ENCODE measurements at places on chromosomes 12 and 14.
A peak's percentile ranks its signal among the peaks of the same experiment; 100 is the strongest.

DNA sequence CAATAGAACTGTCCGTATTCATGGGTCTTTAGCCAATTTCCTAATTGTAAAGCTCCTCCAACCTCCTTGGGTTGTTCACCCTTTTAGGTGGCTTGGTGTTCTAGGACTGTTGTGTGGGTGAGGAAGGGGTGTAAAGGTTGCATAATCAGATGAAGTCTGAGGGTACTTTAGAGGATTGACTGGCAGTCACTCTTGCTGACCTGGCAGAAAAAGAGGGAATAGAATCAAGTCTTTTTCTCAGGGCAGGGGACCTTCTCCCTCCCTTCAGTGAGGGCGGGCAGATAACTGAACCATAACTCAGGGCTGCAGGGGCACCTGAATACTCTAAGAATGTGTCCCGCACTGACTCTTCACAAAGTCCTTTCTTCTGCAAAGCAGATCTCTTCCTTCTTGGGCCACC, 436.2 kb downstream of the CCDC91 start:
- no peak for DNase-seq

GRCh38 chr14:37819155-37820015, 224.0 kb downstream of the TTC6 start:
- DNase-seq = no peak

GRCh38 chr12:14171106-14171505, 189.7 kb upstream of the GRIN2B start:
- no peak for DNase-seq

- DNase-seq = no peak
Observed at GRCh38 chr12:41333974-41334373, 145.9 kb downstream of the PDZRN4 start.

DNA sequence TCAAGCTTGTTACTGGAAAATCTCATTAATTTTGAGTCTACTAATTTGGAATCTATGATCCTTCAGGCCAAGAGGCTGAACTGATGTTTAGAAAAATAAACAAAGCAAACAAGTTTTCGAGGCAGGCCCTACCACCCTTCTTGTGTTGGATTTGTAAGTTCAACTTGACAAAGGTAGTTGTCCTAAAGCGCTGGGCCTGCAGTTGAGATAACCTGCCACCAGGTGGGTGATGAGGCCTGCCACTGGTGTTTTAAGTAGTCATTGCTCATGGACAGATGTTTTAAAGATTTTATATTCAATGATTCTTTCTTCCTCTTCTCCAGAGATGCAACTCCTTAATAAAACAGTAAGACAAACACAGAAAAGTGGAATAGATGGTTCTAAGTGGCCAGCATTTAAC, 19.4 kb downstream of the ACVRL1 start:
- DNase-seq = peak; percentile 48

- no peak for DNase-seq
Observed at GRCh38 chr12:4137441-4137840, 136.1 kb upstream of the CCND2 start.

DNA sequence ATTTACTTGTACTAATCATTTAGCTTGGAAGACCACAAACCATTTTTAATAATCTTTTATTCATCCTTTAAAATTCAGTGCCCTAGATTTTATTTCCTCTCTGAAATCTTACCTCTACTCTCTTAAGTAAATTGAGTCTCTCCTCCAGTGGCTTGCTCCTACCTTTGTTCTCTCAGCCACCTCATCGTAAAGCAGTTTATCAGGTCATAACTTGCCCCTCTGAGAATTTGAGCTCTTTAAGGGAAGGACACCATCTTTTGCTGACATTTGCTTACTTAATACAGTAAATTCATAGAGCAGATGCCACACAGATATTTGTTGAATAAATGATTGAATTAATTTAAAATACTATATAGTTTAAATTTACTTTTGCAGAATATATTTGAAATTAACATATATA, 794.3 kb downstream of the C12orf50 start:
- DNase-seq = no peak

DNA sequence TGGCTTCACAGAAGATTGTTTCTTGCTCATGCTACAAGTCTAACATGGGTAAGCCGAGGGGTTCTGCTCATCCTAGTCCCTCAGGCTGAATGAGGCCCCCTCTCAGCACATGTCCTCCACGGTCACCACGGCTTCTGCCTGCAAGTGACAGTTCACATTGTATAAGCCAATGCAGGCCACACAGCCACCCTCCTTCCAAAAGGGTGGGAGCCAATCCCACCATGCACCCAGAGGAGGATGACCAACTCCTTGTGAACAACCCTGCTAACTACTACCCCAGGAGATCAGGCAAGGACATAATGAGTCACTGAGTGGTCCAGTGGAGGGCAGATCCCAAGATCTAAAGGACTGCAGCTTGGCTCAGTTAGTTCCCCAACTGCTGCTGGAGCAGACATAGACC, 6.1 kb downstream of the SPRING1 start:
- no peak for DNase-seq

GRCh38 chr14:76306131-76306530, 69.8 kb upstream of the ESRRB start:
- DNase-seq = no peak

DNA sequence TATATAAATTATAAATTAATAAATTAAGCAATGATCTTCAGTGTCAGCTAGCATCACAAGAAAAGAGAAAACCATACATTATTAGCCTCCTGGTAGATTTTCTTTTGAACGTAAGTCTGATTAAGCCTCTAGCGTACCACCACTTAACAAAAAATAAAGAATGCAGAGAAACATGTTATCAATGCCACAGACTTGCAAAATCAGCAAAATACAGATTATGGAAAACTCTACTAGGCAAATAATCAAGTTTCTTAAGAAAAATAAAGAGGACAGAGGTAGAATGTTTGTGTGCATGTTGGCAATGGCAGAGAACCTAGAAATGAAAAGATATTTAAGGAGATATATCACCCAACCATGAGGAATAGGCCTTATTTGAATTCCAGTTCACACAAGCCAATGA, 8.4 kb upstream of the SRRM4 start:
- DNase-seq = no peak

DNA sequence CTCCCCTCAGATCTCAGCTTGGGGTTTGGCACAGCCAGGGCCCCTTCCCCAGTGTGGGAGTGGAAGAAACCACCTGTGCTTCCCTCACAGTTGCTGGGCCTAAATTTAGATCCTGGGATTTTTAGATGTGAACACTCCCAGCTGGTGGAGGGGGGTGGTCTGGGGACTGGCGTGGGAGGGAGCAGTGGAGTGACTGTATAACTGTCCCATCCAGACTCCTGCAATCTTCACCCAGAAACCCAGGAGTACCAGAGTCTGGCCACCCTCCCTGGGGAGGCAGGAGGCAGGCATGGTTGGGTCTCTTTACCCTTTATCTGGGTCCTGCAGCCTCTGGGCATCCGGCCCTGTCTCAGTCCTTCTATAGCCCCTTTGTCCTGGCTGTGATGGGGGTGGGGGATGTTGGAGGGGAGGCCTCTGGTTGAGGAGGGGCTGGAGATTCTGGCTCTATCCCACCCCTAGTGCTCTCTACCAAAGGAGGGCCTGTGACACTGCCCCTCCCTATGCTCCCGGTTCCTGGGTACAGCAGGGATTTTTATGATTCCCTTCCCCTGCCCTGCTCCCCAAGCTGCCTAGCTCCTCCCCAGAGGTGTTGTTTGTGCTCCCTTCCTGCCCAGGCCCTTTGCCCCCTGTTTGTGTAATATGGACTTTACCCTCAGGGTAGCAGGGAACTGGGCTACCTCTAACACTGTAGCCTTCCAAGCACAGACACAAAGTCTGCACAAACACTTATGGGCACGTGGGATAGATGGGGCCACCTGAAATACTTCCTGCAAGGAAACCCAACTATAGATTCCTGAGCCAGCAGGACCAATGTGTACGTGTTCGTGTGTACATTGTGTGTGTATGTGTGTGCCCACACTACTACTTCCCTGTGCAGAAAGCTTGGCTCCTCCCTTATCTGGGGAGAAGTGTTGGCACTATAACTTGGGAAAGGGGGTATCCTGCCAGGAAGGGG, 1.7 kb downstream of the ERBB3 start:
- no peak for DNase-seq

- DNase-seq = peak; percentile 51
Observed at GRCh38 chr14:75476274-75476995, 45.8 kb upstream of the BATF start.

DNA sequence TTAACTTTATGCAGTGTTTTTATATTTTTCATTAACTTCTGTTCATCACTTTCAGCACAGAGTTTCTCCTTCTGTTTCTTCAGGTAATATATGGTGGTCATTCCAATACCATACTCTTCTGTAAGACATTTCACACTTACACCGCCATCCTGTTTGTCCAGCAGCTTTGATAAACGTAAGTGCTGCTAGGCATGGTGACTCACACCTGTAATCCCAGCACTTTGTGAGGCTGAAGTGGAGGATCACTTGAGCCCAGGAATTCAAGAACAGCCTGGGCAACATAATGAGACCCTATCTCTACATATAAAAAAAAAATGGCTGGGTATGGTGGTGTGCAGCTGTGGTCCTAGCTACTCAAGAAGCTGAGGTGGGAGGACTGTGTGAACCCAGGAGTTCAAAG, 55.8 kb downstream of the EXOC5 start:
- DNase-seq = no peak

DNA sequence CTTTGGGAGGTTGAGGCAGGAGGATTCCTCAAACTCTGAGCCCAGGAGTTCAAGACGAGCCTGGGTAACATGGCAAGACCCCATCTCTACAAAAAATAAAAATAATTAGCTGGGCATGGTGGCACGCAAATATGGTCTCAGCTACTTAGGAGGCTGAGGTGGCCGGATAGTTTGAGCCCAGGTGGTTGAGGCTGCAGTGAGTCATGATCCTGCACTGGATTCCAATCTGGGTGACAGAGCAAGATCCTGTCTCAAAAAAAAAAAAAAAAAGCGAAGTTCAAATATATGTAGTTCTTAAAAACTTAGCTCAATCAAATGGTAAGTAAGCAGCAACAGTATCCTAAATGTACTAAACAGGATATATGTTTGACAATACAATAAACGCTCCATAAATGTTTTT, 85.5 kb upstream of the SSTR1 start:
- no peak for DNase-seq

- no peak for DNase-seq
Observed at GRCh38 chr12:76942267-76942666, 63.4 kb upstream of the CSRP2 start.

DNA sequence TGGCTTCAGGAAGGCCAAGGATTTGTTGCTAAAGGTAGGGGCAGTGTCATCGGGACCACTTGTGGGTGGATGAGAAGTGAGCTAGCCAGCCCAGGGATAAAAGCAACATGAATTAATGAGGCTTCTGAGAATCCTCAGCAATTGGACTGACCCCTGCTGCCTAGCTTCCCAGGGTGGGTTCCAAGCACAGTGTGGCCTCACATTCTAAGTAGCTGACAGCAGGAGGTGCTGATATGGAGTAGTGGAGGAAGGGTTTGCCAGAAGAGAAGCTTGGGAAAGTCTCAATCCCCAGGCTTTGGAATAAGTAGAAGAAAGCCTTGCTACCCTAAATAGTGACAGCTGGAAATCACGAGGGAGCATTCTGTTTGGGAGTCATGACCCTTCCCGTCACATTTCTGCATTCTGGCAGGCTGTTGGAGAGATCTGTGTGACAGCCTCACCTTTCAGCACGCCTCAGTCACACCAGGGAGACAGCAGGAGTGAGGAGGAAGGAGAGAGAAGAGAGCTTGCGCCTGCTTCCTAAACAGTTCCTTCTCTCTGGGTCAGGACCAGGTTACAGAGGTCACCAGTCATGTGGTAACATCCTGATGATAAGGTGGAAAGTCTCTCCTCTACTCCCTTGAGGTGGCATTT, 31.2 kb downstream of the DACT1 start:
- DNase-seq = no peak

- peak; percentile 6 for DNase-seq
Observed at GRCh38 chr14:104356738-104357688, 218.6 kb downstream of the KIF26A start.

DNA sequence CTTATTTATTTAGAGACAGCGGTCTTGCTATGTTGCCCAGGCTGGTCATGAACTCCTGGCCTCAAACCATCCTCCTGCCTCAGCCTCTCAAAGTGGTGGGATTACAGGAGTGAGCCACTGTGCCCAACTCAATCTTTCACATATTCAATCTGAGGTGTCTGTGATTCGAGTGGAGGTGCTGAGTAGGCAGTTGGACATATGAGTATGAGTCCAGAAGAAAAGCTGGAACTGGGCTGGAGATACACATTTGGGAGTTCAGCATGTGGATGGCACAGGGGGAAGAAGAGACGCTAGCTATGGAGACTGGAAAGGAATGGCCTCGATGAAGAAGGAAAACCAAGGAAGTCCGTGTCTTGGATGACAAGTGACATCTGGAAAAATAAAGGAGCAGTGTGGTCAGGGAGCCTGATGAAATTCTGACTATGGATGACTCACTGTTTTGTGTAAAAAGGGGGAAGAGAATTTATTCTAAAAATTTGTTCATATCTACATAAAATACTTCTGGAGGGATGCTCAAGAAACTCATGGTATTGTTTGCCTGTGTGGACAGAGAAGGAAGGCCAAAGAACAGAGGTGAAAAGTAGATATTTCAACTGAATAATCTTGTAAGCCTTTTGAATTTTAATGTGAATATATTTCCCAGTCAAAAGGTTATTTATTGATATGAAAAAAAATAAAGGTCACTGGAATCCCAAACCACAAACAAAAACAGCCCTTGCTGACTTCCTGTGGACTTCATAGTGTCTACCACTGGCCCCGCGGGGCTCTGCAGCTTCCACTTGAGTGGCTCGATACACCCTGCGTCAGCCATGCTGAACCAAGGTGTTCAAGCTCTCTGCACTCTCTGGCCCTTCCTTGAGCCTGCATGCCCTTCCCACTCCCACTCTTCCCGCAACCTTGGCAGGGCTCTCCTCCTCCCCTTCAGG, 8.9 kb upstream of the LTA4H start:
- DNase-seq = no peak

DNA sequence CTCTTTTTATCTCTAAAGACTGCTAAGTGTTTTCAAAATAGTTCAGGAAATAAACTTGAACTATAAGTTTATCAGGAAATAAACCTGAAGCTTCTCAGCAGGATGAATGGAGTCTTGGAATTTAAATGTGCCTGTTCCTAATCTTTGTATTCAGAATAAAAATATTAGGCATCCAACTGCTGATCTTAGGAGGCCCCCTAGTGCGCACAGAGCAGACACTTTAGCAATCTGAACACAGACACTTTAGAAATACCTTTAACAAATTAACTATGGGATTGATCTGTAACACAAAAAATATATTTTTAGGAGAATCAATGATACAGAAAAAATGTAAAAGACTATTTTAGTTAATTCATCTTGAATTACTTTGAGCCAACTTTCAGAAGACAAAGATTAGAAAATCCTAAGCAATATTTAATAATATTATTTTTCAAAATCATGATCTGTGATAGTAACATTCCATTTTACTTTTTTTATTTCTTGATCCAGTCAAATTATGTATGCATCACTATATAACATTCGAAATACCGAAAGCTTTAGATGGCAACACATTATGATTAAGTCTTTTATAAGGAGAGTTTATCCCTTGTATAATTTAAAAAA, 80.9 kb downstream of the SLC41A2 start:
- peak; percentile 25 for DNase-seq

- no peak for DNase-seq
Observed at GRCh38 chr14:43939836-43940235, 567.2 kb downstream of the FSCB start.

Data from WERI-Rb-1 (cell line).